Activated T-cell treated with anti-CD3 and anti-CD28 coated beads, Interleukin-2, amount 50 U/mL, for 72 hours (primary cell): ENCODE measurements at places on chromosomes 6 and 20. TPM values are rescaled to one million over a fixed set of nuclear protein-coding genes. Genes with fewer than 3 reads are reported as not detected.

CALHM5 gene
- not detected for total RNA-seq

WFDC10B gene
- total RNA-seq, result not detected

TREML1 gene
- not detected for total RNA-seq

VSTM2L gene
- total RNA-seq, result 0.60 TPM

PTCHD4 gene
- not detected for total RNA-seq

C20orf144 gene
- total RNA-seq, result 0.23 TPM

ZBTB12 gene
- 1.9 TPM for total RNA-seq

DSTN gene
- 70.4 TPM for total RNA-seq

DNA sequence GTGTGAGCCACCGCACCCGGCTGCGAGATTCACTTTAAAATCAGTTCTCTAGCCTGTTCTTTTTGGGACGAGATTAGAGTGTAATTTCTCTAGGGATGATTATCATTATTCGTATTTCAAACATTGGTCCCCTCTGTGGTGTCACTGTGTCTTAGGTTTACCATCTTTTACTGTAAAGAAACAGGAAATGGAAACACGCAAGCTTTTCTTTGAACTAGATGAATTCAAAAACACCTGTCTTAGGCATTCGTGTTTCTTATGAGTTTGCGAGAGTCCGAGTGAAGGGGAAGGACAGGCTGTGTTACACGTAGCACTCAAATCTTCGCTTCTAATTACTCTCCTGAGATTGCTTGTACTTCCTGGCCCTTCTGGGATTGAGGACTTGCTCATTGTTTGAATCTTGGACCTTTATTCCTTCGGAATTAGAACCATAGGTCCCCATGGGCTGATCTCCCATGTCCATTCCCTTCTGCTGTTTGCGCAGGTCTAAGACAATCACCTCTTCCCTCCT lies 61.6 kb downstream of the PHACTR2 start:
- DNase-seq, result no peak

- no peak for DNase-seq
These were observed 5.2 kb upstream of the C20orf203 start for GRCh38 chr20:32678948-32679347.

GRCh38 chr20:23255106-23255505 lies 95.5 kb upstream of the NXT1 start:
- no peak for DNase-seq

DNA sequence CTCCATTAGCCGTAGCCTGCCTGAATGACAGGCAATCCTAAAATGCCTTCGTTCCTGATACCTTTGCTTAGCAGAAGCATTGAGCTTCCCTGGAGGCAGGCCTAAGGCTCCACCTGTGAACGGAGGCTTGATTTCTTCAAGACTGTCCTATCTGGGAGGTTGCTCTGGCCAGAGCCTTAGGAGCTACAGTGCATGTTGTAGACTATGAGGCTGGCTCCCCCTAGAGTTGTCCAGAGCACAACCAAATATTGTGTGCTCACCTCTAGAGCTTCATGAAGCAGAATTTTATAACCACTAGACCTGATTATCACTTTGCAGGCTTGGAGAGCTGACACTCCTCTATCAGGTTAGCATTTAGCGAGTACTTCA lies 217.8 kb downstream of the MAFB start:
- no peak for DNase-seq

DNA sequence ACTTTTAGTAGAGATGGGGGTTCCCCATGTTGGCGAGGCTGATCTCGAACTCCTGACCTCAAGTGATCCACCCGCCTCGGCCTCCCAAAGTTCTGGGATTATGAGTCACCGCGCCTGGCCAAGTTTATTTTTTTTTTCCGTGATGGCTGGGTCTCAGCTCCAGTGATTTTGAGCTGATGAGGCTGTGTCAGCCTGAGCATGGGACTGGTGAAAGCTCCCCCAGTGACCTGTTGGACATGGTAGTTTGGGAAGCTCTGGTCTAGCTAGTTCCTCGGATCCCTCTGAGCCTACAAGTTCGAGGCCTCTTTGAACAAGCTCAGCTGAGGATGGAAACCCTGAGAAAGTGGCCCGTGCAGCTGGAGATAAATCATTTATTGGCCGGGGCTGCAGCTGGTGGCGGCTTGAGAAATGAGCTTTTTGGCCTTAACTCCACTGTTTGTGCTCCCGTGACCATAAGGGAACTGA lies 126.8 kb downstream of the SNX5 start:
- DNase-seq, result no peak

DNA sequence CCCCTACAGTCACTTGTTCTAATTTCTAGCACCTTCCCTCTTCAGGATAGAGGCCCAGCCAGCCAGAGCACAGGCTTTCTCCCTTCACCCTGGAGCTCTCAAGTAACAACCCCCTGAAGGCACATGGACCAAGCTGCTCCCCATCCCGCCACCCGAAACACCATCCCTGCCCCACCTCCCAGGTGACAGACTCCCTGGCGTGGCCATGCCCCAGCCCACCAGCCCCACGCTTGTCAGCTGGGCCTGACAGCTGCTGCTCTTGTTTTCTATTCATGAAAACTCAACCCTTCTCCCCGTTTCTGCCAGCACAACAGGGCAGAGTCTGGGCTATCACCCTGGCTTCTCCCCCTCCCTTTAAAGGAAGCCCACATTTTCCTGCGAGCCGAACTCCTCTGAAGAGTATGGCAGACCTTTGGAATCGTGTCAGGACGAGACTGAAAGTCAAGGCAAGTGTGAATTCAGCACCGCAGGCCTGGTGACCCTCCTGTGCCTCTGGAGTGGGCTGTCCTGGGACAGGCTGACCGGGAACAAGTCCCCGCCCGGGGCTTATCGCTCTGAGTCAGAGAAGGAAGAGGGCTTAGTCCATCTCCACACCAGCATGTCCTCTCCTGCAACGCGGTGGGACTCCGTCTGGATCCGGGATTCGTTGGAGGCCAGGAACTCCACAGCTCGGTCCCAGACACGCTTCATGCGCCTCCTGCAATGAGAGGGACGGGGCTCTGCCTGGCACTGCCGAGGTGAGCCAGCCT lies 16.7 kb downstream of the LEMD2 start:
- no peak for DNase-seq

DNA sequence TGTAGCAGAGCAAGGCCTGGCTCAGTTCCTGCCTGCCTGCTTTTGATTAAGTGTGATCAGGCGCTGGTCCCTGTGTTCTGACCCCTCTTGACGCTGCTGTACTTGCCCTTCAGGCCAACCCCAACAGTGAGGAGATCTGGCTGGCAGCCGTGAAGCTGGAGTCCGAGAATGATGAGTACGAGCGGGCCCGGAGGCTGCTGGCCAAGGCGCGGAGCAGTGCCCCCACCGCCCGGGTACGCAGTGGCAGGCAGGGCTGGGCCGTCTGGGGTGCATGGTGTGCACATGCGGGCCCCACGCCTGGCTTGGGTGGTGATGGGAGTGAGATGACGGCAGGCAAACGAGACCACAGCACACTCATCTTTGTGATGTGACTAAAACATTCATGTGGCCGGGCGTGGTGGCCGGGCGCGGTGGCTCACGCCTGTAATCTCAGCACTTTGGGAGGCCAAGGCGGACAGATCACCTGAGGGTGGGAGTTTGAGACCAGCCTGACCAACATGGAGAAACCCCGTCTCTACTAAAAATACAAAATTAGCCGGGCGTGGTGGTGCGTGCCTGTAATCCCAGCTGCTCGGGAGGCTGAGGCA lies 10.1 kb upstream of the C20orf204 start:
- DNase-seq, result no peak

GRCh38 chr20:61424011-61424627 lies 172.1 kb downstream of the CDH4 start:
- DNase-seq, result no peak

DNA sequence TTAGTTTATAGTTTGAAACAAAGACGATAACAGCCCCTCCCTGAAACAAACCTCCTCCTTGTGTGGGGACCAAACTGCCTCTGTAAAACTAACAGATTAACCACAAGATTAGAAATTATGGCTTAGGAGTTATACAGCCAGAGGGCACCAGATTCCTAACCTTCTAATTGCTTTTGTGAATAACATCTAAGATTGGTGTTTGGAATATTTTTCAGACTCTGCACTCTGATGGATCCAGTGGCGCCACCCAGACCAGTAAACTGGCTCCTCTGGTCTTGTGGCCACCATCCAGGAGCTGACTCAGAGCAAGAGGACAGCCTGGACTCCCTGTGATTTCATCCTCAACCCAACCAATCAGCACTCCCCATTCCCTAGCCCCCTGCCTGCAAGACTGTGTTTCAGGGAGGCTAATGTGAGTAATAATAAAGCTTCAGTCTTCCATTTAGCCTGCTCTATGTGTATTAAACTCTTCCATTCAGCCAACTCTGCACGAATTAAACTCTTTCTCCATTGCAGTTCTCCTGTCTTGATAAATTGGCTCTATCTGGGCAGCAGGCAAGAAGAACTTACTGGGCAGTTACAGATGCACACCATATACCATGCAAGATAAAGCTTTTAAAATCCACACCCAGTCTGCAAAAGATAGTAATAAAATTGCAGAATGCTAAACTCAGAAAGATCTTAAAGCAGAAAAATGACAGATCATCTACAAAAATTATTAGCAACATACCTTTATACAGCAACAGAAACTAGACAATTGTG lies 58.5 kb upstream of the SLC22A16 start:
- DNase-seq, result no peak

- DNase-seq, result no peak
These were observed 531.7 kb downstream of the TFAP2B start for GRCh38 chr6:51350308-51350904.

DNA sequence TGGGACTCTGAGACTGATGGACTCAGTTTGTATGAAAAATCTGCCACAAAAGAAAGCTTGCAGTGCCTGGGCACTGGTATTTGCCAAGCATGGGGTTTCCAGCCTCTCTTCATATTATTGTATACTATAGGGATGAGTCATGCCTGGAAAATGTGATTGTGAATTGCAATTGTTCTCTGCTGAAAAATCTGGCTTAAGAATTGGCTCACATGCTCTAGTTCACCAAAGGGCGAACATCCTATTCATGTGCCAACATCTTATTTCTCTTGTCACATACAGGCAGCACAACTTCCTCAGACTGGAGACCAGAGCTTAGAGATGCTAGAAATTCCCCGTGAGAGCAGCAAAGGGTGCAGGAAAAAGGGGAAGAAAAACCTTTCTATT lies 103.6 kb upstream of the KCNK16 start:
- DNase-seq, result no peak

GRCh38 chr20:59207235-59207634 lies 43.6 kb downstream of the ZNF831 start:
- no peak for DNase-seq

GRCh38 chr6:168278904-168279303 lies 40.7 kb downstream of the DACT2 start:
- no peak for DNase-seq

- DNase-seq, result no peak
These were observed 53.5 kb upstream of the CCN2 start for GRCh38 chr6:132004668-132005067.
